Activated CD4-positive, alpha-beta T cell treated with anti-CD3 and anti-CD28 coated beads, Interleukin-2, amount 10 ng/mL, durations not matched to agents 7 days and 5 days (primary cell): ENCODE measurements at places on chromosomes 11 and 22.

GRCh38 chr22:38285018-38285417 is 12.2 kb upstream of the TMEM184B start:
- DNase-seq, result no peak

GRCh38 chr11:94923004-94923334 is 50.4 kb downstream of the CWC15 start:
- DNase-seq, result no peak

GRCh38 chr22:32226326-32227104 is 21.6 kb upstream of the RFPL2 start:
- DNase-seq, result no peak

GRCh38 chr11:134554861-134555260 is 142.8 kb upstream of the B3GAT1 start:
- no peak for DNase-seq

- no peak for DNase-seq
Measured at GRCh38 chr11:61713464-61713863, 33.3 kb downstream of the DAGLA start.

- peak; percentile 71 for DNase-seq
Measured at GRCh38 chr11:117180661-117181585, 2.4 kb downstream of the SIDT2 start.

- DNase-seq, result no peak
Measured at GRCh38 chr22:26660961-26661578, 3.7 kb downstream of the MIAT start.

- DNase-seq, result no peak
Measured at GRCh38 chr11:47406896-47407745, 1.3 kb upstream of the SLC39A13 start.

DNA sequence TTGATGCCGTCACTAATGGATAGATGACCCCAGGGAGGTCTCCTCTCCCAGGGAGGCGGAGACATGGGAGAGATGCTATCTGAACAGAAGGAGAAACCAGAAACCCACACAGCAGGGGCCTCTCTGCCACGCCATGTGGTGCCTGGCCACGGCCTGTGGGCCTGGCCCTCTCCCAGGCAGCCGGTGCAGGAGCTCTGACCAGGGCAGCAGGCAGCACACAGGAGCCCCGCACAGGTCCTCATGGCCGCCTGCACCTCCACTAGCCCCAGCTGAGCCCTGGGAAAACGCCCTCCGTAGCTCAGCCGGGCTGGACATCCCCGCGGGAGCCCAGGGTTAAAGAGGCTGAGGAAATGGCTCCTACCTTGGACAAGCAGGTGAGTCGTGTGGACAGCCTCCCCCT is 19.8 kb downstream of the IGSF9B start:
- DNase-seq, result no peak

GRCh38 chr11:8031248-8032115 is 44.3 kb downstream of the EIF3F start:
- DNase-seq, result no peak

DNA sequence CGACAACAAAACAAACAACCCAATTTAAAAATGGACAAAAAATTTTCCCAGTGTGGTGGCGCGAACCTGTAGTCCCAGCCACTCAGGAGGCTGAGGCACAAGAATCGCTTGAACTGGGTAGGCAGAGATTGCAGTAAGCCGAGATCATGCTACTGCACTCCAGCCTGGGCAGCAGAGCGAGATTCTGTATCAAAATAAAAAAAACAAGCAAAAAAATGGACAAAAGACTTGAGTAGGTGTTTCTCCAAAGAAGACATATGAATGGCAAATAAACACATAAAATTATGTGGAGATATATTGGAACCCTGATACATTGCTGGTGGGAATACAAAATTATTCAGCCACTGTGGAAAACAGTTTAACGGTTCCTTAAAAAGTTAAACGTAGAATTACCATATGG is 27.4 kb upstream of the MAPK1 start:
- no peak for DNase-seq

DNA sequence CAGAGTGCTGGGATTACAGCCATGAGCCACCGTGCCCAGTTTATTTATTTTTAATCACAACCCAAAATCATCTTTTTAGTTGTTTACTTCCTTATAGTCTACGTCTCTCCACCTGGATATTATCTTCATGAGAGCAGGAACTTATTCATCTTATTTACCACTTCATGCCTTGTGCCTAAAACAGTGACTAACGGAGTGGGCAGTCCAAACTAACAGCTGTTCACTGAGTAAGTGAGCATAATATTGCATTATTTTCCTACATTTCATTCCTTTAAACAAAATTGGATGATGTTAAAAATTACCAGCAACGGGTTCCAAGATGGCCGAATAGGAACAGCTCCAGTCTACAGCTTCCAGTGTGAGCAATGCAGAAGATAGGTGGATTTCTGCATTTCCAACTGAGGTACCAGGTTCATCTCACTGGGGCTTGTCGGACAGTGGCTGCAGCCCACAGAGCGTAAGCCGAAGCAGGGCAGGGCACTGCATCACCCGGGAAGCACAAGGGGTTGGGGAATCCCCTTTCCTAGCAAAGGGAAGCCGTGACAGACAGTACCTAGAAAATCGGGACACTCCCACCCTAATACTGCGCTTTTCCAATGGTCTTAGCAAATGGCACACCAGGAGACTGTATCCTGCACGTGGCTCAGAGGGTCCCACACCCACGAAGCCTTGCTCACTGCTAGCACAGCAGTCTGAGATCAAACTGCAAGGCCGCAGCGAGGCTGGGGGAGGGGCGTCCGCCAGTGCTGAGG is 14.1 kb downstream of the TMEM123 start:
- peak; percentile 48 for DNase-seq

- DNase-seq, result peak; percentile 69
Measured at GRCh38 chr22:28674121-28674563, 5.5 kb downstream of the TTC28 start.

GRCh38 chr11:130674686-130675308 is 226.4 kb downstream of the ADAMTS15 start:
- DNase-seq, result no peak
